ENCODE measurements at places on chromosomes 3 and 15.

DNA sequence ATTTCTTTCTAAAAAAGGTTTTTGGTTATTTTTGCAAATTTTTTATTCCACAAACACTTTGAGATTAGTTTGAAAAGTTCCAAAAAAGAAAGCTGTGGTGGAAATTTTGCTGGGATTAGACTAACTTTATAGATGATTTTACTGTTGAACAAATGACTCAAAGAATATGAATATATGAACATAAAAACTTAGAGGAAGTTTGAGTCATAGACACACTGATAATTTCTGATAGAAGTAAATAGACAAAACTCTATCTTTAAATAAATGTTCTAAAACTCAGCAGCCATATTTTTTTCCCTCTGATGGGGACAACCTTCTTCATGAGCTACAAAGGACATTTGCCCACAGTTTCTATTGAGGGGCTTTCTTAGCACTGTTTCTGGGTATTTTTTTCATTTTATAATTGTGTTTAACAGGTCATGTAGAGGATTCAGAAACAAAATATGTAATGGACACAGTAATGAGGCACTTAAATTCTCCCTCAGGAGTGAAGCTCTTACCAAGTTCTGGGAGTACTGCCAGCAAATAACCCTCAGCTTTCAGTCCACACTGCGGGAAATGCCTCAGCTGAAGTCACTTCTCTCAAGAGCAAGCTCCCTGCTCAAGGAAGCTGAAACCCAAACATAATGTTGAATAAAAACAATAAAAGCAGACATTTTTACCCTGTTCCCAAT, 157.6 kb downstream of the NFKBIZ start:
- DNase-seq, result peak; percentile 41
- no peaks in the 10 kb centered on the region for H3K27me3 ChIP-seq
- H3K4me3 ChIP-seq, result no peak overlapping the region
- no peaks in the 10 kb centered on the region for H3K36me3 ChIP-seq
- no peak overlapping the region for H3K27ac ChIP-seq

DNA sequence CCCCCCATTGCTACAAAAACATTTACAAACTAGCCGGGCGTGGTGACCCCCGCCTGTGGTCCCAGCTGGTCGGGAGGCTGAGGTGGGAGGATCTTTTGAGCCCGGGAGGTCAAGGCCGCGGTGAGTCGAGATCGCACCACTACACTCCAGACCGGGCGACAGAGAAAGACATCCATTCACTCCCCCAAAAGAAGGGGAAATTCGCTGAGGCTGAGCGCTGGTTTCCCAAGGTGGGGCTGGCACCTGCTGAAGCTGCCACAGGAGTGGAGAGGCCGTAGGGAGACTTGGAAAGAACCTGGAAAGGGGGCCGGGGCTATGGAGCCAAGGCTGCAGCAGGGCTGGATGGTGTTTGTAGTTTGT, 732 bp upstream of the CRTC3 start:
- peak overlapping the region; percentile 68 for H3K27ac ChIP-seq
- no peak for DNase-seq
- no peaks in the 10 kb centered on the region for H3K27me3 ChIP-seq

GRCh38 chr15:100928632-100929280, 9.6 kb downstream of the LRRK1 start:
- no peak for DNase-seq
- no peaks in the 10 kb centered on the region for H3K27me3 ChIP-seq
- H3K36me3 ChIP-seq, result peaks cover 10% of the 10 kb centered on the region
- H3K27ac ChIP-seq, result no peak overlapping the region

DNA sequence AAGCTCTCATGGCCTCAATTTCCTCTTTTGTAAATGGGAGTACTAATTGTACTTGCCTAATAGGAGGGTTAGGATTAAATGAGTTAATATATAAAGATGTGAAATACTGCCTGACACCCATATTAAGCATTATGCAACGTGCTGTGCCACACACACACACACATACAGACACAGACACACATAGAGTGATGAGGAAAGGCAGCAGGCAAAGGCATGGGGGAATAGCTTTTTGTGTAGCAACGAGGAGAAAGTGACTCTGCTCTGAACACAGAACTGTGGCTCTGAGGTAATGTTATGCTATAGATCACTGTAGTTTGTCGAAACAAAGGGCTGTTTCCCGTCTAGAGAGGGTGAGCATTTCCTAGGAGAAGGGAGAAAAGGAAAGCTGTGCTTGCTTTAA, 233.3 kb upstream of the SLCO3A1 start:
- no peak overlapping the region for H3K27ac ChIP-seq
- H3K4me3 ChIP-seq, result no peak overlapping the region
- H3K27me3 ChIP-seq, result peaks cover 5% of the 10 kb centered on the region
- no peaks in the 10 kb centered on the region for H3K4me1 ChIP-seq
- no peak for DNase-seq
- H3K36me3 ChIP-seq, result no peaks in the 10 kb centered on the region

GRCh38 chr15:68700455-68701123, 120.1 kb downstream of the ANP32A start:
- DNase-seq, result peak; percentile 41
- H3K27ac ChIP-seq, result no peak overlapping the region
- no peaks in the 10 kb centered on the region for H3K36me3 ChIP-seq
- H3K4me3 ChIP-seq, result no peak overlapping the region

- DNase-seq, result no peak
- H3K27ac ChIP-seq, result no peak overlapping the region
- H3K4me1 ChIP-seq, result no peaks in the 10 kb centered on the region
- H3K27me3 ChIP-seq, result no peaks in the 10 kb centered on the region
Measured at GRCh38 chr15:76164602-76165001, 104.8 kb downstream of the TMEM266 start.

DNA sequence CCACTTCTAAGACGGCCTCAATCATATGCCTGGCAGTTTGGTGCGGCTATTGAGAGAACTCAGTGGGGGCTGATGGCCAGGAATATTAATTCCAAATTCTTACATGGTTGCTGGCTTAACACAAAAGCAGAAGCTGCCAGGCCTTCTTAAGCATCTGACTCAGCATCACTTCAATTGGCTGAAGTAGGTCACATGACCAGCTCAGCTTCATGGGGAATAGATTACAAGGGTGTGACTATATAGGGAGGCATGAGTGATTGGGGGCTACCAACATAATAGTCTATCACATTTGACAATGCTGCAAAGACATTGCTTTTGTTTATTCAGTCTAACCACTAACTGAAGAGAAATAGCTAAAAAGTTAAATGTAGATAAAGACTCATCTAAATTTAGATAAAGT, 101.6 kb upstream of the ANKRD28 start:
- no peaks in the 10 kb centered on the region for H3K4me1 ChIP-seq
- no peak overlapping the region for H3K27ac ChIP-seq
- peak; percentile 72 for DNase-seq
- no peaks in the 10 kb centered on the region for H3K36me3 ChIP-seq
- H3K27me3 ChIP-seq, result no peaks in the 10 kb centered on the region

DNA sequence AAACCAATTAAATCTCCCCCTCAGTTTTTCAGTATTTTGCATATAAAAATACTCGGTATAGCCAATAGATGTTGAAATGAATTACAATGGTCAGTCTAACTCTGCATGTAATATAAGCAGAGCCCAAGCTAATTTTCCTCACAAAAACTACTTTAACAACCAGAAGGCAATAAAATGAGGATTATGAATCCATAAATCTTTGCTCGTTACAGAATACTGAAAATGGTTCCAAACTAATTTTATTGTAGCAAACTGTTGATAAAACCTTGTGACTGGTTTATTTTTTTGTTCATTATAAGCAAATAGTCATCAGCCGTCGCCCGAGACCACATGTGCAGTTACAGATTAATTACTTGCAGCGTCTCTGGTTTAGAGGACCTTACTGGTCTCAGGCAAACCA, 183.2 kb downstream of the SSR3 start:
- no peaks in the 10 kb centered on the region for H3K36me3 ChIP-seq
- no peaks in the 10 kb centered on the region for H3K27me3 ChIP-seq
- H3K4me1 ChIP-seq, result no peaks in the 10 kb centered on the region
- H3K27ac ChIP-seq, result no peak overlapping the region
- H3K4me3 ChIP-seq, result no peak overlapping the region
- DNase-seq, result no peak

DNA sequence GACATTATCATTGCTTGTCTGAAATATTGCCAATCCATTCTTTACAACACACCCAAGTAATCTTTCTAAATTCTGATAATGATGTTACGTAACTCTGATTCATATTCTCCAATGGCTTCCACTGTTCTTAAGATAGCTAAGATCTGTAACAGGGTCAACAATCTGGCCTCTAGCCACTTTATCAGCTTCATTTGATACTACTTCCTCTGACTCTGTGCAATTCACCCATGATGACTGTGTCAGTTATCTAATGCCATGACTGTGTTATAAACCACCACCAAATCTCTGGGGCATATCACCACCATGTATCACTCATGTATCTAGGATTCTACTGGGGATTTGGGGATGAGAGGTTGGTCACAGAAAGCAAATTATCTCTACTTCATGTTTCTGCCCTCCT, 44.0 kb downstream of the CD200 start:
- H3K4me1 ChIP-seq, result peaks cover 13% of the 10 kb centered on the region
- H3K27me3 ChIP-seq, result no peaks in the 10 kb centered on the region
- H3K27ac ChIP-seq, result no peak overlapping the region
- no peaks in the 10 kb centered on the region for H3K36me3 ChIP-seq

GRCh38 chr3:45024542-45025255, 1.4 kb upstream of the CLEC3B start:
- H3K4me3 ChIP-seq, result no peak overlapping the region
- no peak overlapping the region for H3K27ac ChIP-seq
- no peak for DNase-seq
- no peaks in the 10 kb centered on the region for H3K27me3 ChIP-seq
- no peaks in the 10 kb centered on the region for H3K36me3 ChIP-seq

DNA sequence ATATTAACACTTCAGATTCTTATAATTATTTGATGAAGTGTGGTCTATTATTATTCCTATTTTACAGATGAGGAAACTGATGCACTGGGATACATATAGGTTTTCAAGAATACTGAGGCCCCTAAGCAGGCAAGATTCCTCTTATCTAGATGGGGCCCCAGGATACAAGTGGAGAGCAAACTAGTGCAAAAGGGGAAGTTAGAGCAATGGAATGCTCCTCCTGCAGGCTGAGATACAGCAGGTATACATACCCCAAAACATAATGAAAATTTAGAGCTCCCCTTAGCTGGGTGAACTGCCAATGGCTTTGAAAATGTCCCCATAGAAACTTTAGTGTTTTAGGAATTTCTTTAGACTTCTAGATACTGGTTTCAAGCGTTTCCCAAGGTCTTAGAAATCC, 247.1 kb downstream of the CHST2 start:
- H3K4me3 ChIP-seq, result no peak overlapping the region
- DNase-seq, result peak; percentile 46
- H3K27me3 ChIP-seq, result no peaks in the 10 kb centered on the region
- H3K27ac ChIP-seq, result no peak overlapping the region
- no peaks in the 10 kb centered on the region for H3K36me3 ChIP-seq

GRCh38 chr3:16663854-16664712, 58.9 kb upstream of the DAZL start:
- no peaks in the 10 kb centered on the region for H3K36me3 ChIP-seq
- no peak for DNase-seq
- H3K27me3 ChIP-seq, result no peaks in the 10 kb centered on the region
- H3K4me1 ChIP-seq, result no peaks in the 10 kb centered on the region

DNA sequence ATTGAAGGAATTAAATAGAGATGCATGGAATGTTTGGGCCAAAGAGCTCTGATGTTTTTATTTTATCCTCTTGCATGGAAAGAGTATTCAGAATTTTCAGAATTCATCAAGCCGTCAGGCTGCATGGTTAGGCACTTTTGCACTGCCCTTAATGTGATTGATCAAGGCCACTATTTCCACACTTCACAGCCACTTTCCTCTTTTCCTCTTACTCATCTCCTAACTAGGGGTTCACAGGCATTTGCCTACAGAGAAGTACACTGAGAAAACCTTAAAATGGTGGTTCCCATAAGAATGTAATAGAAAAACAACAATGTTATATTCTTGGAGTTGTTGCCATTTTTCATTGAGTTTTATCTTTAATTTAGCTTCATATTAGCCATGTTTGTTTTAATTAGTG, 10.9 kb downstream of the SLC35A5 start:
- DNase-seq, result no peak
- peaks cover 8% of the 10 kb centered on the region for H3K36me3 ChIP-seq
- H3K27me3 ChIP-seq, result no peaks in the 10 kb centered on the region
- peaks cover 12% of the 10 kb centered on the region for H3K4me1 ChIP-seq

DNA sequence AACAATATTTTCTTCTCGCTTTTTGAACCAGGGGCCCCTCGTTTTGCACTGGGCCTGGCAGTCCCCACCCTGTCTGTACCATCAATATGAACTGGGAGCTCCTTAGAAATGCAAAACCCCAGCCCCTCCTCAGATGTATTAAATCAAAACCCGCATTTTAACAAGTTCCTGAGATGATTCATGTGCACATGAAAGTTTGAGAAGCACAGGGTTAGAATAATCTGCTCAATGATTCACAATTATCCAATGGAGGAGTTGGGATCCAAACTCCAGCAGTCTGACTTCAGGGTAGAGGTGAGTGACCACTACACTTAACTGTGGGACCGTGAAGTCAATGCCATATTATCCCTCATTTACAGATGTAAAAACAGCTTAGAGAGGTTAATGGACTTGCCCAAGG, 256.4 kb downstream of the IGSF11 start:
- no peaks in the 10 kb centered on the region for H3K36me3 ChIP-seq
- no peak overlapping the region for H3K4me3 ChIP-seq
- no peaks in the 10 kb centered on the region for H3K4me1 ChIP-seq

GRCh38 chr3:67558426-67558825, 96.0 kb downstream of the SUCLG2 start:
- H3K36me3 ChIP-seq, result no peaks in the 10 kb centered on the region
- no peaks in the 10 kb centered on the region for H3K4me1 ChIP-seq
- H3K27me3 ChIP-seq, result no peaks in the 10 kb centered on the region
- H3K4me3 ChIP-seq, result no peak overlapping the region

DNA sequence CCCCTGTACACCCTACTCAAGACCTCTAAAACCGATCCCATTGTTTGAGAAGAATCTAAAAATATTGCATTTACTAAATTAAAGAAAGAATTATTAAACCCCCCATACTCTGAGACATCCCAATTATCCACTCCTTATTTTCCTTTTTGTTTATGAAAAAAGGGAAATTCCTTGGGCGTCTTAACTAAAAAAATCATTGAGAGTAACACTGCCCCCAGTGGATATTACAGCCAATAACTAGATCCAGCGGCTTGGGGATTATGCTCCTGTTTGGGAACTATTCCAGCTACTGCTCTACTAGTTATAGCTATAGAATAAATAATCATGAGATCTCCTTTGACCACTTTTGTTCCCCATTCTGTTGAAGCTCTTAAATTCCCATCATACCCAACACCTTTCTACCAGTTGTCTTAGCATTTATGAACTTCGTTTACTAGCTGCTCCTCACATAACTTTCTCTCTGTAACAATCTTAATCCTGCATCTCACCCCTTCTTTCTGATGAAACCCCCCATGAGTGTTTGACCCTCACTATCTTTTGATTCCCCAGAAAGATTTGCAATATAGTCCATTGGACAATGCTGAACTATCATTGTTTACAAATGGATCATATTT, 12.7 kb upstream of the CFAP91 start:
- peak; percentile 22 for DNase-seq
- no peaks in the 10 kb centered on the region for H3K27me3 ChIP-seq
- H3K4me1 ChIP-seq, result no peaks in the 10 kb centered on the region
- no peak overlapping the region for H3K4me3 ChIP-seq

GRCh38 chr3:46383211-46383950, 12.6 kb downstream of the CCR5 start:
- no peaks in the 10 kb centered on the region for H3K36me3 ChIP-seq
- peaks cover 22% of the 10 kb centered on the region for H3K4me1 ChIP-seq
- H3K27ac ChIP-seq, result no peak overlapping the region
- H3K4me3 ChIP-seq, result no peak overlapping the region
- H3K27me3 ChIP-seq, result no peaks in the 10 kb centered on the region

- no peak overlapping the region for H3K27ac ChIP-seq
- no peak overlapping the region for H3K4me3 ChIP-seq
- peaks cover 7% of the 10 kb centered on the region for H3K4me1 ChIP-seq
- no peak for DNase-seq
Measured at GRCh38 chr3:35974872-35975271, 335.5 kb downstream of the ARPP21 start.
